ENCODE measurements at places on chromosomes 6 and 20.

GRCh38 chr6:31822036-31822821 is 5.3 kb upstream of the HSPA1B start:
- peak; percentile 87 for DNase-seq

- DNase-seq = no peak
Measured at GRCh38 chr6:145830612-145831011, 16.0 kb upstream of the FBXO30 start.

DNA sequence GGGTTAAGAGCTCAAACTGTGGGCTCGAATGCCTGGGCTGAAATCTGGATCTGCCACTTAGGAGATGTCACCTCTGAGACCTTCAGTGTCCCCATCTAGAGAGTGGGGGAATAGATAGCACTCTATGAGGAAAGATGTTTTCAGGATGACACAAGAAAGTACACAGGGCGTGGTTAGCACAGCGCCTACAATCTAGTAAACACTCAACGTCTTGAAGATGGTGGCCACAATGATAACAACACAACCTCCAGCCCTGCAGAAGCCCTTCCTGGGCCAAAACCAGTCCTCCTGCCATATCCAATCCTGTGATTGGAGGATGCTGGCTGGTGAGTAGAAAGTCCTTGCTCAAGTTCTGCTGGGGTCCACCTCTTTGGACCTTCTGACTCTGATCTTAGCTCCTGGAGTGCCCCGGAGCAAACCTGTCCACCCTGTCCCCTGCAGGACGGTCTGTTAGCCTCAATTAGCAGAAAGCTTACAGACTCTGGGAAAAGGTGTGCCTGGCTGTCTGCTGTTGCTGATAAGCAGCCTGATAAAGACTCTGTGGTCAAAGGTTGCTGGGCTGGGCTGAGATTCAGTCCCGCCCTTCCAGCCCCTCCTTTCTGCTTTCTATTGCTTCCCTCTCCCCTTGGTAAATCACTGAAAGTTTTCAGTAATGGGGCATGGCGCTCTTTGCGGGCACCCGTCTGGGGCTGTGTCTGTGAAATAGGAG is 8.2 kb downstream of the EDN3 start:
- no peak for DNase-seq

- DNase-seq = no peak
Measured at GRCh38 chr6:109660526-109661320, 30.3 kb downstream of the AK9 start.

GRCh38 chr20:17822039-17822438 is 122.3 kb downstream of the BANF2 start:
- DNase-seq = no peak

- DNase-seq = no peak
Measured at GRCh38 chr20:35743693-35744491, 1.8 kb upstream of the RBM39 start.

DNA sequence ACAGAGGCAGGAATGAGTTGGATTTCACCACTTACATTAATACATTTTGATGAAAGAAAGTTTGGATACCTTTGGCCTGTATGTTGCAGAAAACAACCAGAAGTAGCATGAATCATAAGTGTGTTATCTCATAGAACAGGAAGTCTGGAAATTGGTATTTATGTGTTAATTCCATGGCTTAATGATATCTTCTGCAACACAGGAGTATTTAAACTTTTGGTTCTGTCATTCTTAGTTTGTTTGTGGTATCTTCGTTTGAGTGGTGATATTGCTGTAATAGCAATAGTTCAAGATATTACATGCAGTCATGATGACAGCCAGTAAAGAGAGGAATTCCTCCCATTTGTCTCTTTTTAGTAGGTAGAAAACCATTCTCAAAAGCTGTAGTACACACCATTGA is 177.3 kb downstream of the CDKAL1 start:
- no peak for DNase-seq

DNA sequence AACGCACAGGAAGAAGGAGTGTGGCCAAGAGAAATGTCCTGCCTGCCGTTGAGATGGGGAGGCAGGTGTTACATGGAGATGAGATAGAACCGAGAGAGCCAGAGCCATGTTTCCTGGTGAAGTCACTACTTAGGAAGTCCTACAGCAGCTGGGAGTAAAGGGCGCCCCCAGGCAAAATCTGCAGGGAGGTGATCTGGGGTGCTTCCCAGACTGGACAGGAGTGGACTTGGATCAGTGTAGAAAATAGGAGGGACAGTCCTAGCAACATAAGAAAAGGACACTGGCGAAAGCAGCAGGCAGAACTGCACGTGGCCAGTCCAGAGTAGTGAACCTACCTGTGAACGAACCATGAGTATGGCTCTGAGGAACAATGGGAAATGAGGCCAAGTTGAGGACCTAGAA is 85.3 kb downstream of the CD164 start:
- DNase-seq = no peak

DNA sequence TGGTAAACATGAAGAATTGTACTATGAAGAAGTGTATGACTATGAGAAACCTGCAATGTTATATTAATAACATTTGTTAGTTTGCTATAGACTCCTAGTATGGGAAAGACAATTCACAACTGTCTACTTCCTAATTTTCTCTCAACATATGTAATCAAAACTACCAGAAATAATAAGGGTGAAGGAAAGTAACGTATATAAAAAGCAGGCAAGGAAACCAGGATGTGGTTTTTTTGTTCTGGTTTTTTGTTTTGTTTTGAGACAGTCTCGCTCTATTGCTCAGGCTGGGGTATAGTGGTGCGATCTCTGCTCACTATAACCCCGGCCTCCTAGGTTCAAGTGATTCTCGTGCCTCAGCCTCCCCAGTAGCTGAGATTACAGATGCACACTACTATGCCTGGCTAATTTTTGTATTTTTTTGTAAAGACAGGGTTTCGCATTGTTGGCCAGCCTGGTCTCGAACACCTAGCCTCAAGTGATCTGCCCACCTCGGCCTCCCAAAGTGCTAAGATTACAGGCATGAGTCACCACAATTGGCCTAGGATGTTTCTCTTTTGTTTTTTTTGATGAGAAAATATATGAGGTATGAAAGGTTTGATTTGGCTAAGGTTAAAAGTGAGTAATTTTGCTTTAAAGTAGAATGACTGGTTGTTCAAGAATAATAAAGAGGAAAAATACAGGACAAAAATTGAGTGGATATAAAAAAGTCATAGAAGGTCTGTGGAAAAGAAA is 83.1 kb downstream of the PTCHD4 start:
- DNase-seq = no peak

GRCh38 chr6:168615837-168616236 is 174.9 kb downstream of the SMOC2 start:
- DNase-seq = no peak

GRCh38 chr6:147724454-147724853 is 216.0 kb downstream of the SAMD5 start:
- no peak for DNase-seq

- DNase-seq = no peak
Measured at GRCh38 chr6:83901624-83902023, 42.1 kb downstream of the CYB5R4 start.
